ENCODE measurements at places on chromosomes 7 and 10.

GRCh38 chr7:30531286-30531685 is 26.7 kb upstream of the GGCT start:
- DNase-seq = no peak

GRCh38 chr10:4196183-4196582 is 411.2 kb upstream of the KLF6 start:
- no peak for DNase-seq

DNA sequence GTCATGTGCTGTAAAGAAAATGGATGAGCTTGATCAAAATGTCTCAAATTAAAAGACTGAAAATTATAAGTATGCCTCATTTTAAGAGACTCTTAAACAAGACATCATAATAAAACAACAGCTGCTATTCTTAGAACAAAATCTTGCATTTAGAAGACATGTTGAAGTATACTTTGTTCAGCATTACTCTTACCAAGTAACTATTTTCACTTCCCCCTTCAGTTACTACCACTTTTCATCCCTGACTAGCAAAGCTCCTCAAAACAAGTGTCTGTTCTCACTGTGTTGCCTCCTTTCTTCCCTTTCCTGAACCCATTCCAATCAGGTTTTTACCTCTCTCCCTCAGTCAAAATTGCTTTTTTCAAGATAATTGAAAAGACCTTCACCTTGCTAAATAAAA is 31.6 kb downstream of the ELAPOR2 start:
- no peak for DNase-seq

GRCh38 chr10:133378251-133379096 is 588 bp upstream of the PAOX start:
- DNase-seq = no peak

- DNase-seq = no peak
These were observed 93.5 kb upstream of the NEBL start for GRCh38 chr10:20990604-20991003.
